ENCODE measurements at places on chromosomes 1 and 21.

- no peak for DNase-seq
Observed at GRCh38 chr1:48898894-48899293, 122.2 kb upstream of the BEND5 start.

GRCh38 chr1:11350265-11350664 lies 77.3 kb downstream of the UBIAD1 start:
- DNase-seq = no peak

- DNase-seq = no peak
Observed at GRCh38 chr1:101193733-101194169, 43.1 kb upstream of the S1PR1 start.

DNA sequence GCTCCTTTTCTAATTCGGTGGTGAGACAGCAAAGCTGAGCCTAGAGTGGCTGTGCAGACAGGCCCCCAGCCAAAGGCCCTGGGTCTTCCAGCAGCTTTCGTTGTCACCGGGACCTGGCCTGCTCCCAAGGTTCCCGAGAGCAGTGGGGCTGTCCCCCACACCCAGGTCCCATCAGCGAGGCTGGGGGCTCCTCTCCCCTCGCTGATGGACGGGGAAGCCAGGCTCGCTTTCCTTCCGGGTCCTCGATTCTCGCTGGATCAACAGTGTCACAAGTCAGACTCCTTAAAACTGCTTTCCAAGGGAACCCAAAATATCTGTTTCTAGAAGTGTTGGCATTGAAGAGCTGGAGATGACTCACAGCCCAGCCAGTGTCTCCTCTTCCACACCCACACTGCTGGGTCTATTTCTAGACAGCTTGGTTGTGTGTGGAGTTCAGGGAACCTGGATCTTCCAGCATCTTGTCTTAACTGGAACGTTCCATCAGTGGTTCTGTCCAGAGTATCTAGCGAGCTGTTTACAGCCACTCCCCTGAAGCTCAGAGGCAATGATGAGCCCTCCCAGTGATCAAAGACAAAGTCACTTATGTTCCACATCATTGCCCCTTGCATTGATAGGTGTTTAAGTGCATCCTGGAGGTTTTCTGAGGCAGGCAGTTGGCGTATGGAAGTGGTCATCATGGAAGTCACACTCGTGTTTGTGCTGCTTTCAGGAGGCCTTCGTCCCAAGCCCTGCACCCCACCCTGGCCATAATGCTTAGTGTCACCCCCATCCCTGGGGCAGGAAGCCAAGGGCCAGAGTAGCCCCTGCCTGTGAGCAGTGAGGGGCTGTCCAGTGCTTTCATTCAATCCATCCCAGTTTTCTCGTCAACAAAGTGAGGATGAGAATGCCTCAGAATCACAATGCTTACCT lies 35.2 kb downstream of the RRP1 start:
- DNase-seq = no peak

- DNase-seq = no peak
Observed at GRCh38 chr1:203402629-203403337, 51.9 kb upstream of the FMOD start.

Data from type B pancreatic cell (in vitro differentiated cells).